ENCODE measurements at places on chromosomes 13 and 19.

- H3K27me3 ChIP-seq: no peaks in the 10 kb centered on the region
- DNase-seq: peak; percentile 96
- peaks cover 6% of the 10 kb centered on the region for H3K36me3 ChIP-seq
- peak overlapping the region; percentile 86 for H3K4me3 ChIP-seq
- H3K4me1 ChIP-seq: peaks cover 24% of the 10 kb centered on the region
These were observed 436 bp upstream of the BBC3 start for GRCh38 chr19:47231215-47232054.

GRCh38 chr13:31191748-31192147 lies 8.0 kb upstream of the B3GLCT start:
- DNase-seq: no peak
- H3K4me3 ChIP-seq: no peak overlapping the region
- H3K4me1 ChIP-seq: peaks cover 11% of the 10 kb centered on the region
- H3K27ac ChIP-seq: no peak overlapping the region
- no peaks in the 10 kb centered on the region for H3K36me3 ChIP-seq

DNA sequence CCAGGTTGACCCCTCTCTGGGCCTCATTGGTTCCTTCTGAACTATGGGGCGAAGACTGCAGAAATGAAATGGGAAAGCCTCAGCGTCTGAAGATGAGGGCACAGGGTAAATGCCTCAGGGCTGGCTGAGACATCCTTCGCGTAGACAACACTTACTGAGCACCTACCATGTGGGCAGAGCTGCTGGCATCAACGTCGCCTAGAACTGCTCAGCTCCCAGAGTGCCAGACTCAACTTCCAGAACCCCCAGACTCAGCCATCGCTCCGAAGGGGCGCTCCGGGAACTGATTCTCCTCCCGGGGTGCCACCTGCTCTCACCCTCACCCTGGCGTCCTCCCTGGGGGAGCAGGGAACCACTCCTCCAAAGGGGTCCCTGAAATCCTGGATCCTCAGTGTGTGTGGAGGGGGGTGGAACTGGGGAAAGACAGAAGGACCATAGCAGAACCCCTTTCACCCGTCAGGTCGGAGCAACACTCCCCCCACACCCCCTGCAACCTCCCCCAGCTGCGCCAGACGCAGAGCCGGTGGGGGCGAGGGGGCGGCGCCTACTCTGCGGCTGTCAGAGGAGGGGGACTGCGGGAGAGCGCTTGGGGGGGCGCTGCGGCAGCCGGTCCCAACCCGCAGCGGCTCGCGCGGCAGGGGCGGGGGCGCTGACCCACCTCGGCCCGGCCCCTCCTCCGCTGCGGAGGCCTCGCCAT lies 8.2 kb upstream of the NFIC start:
- peak; percentile 19 for DNase-seq
- H3K4me1 ChIP-seq: peaks cover 25% of the 10 kb centered on the region
- H3K36me3 ChIP-seq: no peaks in the 10 kb centered on the region
- H3K4me3 ChIP-seq: peak overlapping the region; percentile 64
- peaks cover 6% of the 10 kb centered on the region for H3K27me3 ChIP-seq

- DNase-seq: no peak
- no peaks in the 10 kb centered on the region for H3K27me3 ChIP-seq
- no peaks in the 10 kb centered on the region for H3K36me3 ChIP-seq
- no peak overlapping the region for H3K27ac ChIP-seq
- H3K4me3 ChIP-seq: no peak overlapping the region
- no peaks in the 10 kb centered on the region for H3K4me1 ChIP-seq
These were observed 8.8 kb upstream of the CDC34 start for GRCh38 chr19:522726-523125.

- no peaks in the 10 kb centered on the region for H3K27me3 ChIP-seq
- no peak overlapping the region for H3K4me3 ChIP-seq
- DNase-seq: no peak
These were observed 28.5 kb downstream of the CRYL1 start for GRCh38 chr13:20497006-20497775.

GRCh38 chr19:4456843-4457653 lies 546 bp downstream of the UBXN6 start:
- peak; percentile 50 for DNase-seq
- H3K36me3 ChIP-seq: peaks cover 1% of the 10 kb centered on the region
- peak overlapping the region; percentile 81 for H3K27ac ChIP-seq
- H3K27me3 ChIP-seq: no peaks in the 10 kb centered on the region
- H3K4me1 ChIP-seq: peaks cover 12% of the 10 kb centered on the region

DNA sequence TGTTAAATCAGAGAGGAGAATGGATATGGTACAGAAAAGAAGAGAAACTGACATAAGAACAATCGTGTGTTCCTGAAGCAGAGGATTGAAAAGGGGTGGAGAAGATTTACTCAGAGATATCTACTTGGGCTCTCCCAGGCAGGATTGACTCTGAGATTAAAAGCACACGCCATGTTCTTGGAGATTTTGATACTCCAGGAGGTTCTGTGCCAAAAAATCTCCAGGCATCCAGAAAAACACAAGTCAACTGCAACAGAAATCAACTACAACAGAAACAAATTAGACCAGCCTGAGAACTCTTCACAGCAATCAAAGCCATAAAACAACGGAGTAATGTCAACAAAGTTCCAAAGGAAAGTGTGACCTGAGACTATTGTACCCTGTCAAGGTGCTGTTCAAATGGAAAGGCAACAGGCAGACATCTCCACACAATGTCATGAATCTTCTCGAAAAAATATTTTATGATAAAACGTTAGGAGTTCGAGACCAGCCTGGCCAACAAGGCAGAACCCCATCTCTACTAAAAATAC lies 104.2 kb downstream of the UBL3 start:
- H3K4me1 ChIP-seq: no peaks in the 10 kb centered on the region
- no peak overlapping the region for H3K27ac ChIP-seq
- peaks cover 15% of the 10 kb centered on the region for H3K27me3 ChIP-seq
- H3K4me3 ChIP-seq: no peak overlapping the region
- no peaks in the 10 kb centered on the region for H3K36me3 ChIP-seq

GRCh38 chr13:33526718-33527117 lies 241.2 kb upstream of the STARD13 start:
- no peak for DNase-seq
- H3K27ac ChIP-seq: no peak overlapping the region
- H3K4me1 ChIP-seq: peaks cover 11% of the 10 kb centered on the region
- H3K36me3 ChIP-seq: peaks cover 4% of the 10 kb centered on the region

DNA sequence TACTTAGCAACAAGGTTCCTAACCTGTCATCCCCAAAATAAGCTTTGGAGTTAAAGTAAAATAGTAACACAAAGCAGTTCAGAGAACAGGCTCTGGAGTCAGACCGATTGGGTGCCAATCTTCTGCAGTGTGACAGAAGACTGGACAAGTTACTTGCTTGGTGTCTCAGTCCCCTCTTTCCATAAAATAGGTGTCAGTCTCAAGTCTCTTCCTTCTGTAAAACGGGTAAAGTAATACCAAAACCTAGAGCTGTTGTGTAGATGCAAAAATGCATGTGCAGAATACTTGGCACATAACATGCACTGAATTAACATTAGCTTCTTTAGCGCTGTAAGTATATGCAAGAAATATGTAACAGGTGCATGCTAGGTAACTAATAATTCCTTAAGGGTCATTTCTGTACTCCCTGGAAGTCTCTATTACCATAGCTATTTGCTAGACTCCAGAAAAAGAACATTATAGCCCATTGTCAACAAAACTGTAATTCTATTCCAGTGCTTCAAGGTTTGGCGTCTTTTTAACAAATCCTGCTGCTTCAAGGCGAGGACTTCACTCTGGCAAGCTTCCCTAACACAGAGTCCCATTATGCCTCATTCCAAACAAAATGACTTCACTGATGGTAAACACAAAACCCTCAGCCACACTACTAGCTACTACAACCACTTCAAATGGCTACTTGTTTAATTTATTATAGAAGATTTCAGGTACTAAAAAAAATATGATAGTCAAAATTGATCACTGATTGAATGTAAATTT lies 32.8 kb downstream of the ELF1 start:
- no peaks in the 10 kb centered on the region for H3K27me3 ChIP-seq
- peak overlapping the region; percentile 99 for H3K27ac ChIP-seq
- H3K4me3 ChIP-seq: peak overlapping the region; percentile 95
- H3K4me1 ChIP-seq: peaks cover 59% of the 10 kb centered on the region
- DNase-seq: no peak
- H3K36me3 ChIP-seq: peaks cover 2% of the 10 kb centered on the region

GRCh38 chr19:49447485-49448431 lies 3.9 kb downstream of the PIH1D1 start:
- H3K27me3 ChIP-seq: peaks cover under 1% of the 10 kb centered on the region
- H3K36me3 ChIP-seq: peaks cover 10% of the 10 kb centered on the region
- H3K4me1 ChIP-seq: peaks cover 46% of the 10 kb centered on the region
- no peak overlapping the region for H3K27ac ChIP-seq

- no peak overlapping the region for H3K27ac ChIP-seq
- no peak for DNase-seq
- H3K4me1 ChIP-seq: no peaks in the 10 kb centered on the region
- H3K4me3 ChIP-seq: no peak overlapping the region
- no peaks in the 10 kb centered on the region for H3K36me3 ChIP-seq
These were observed 425.6 kb downstream of the TSHZ3 start for GRCh38 chr19:30923621-30924020.

- no peak overlapping the region for H3K4me3 ChIP-seq
- H3K36me3 ChIP-seq: no peaks in the 10 kb centered on the region
- no peak for DNase-seq
- no peaks in the 10 kb centered on the region for H3K27me3 ChIP-seq
- H3K4me1 ChIP-seq: peaks cover 24% of the 10 kb centered on the region
These were observed 4.9 kb downstream of the ZAR1L start for GRCh38 chr13:32310134-32310706.

GRCh38 chr13:21336609-21337349 lies 122.3 kb downstream of the ZDHHC20 start:
- no peaks in the 10 kb centered on the region for H3K36me3 ChIP-seq
- no peak overlapping the region for H3K4me3 ChIP-seq
- no peak for DNase-seq
- no peaks in the 10 kb centered on the region for H3K4me1 ChIP-seq

- H3K4me3 ChIP-seq: no peak overlapping the region
- DNase-seq: no peak
- H3K36me3 ChIP-seq: no peaks in the 10 kb centered on the region
- peaks cover 60% of the 10 kb centered on the region for H3K4me1 ChIP-seq
- H3K27ac ChIP-seq: no peak overlapping the region
These were observed 343.2 kb downstream of the KCNRG start for GRCh38 chr13:50358231-50359040.

DNA sequence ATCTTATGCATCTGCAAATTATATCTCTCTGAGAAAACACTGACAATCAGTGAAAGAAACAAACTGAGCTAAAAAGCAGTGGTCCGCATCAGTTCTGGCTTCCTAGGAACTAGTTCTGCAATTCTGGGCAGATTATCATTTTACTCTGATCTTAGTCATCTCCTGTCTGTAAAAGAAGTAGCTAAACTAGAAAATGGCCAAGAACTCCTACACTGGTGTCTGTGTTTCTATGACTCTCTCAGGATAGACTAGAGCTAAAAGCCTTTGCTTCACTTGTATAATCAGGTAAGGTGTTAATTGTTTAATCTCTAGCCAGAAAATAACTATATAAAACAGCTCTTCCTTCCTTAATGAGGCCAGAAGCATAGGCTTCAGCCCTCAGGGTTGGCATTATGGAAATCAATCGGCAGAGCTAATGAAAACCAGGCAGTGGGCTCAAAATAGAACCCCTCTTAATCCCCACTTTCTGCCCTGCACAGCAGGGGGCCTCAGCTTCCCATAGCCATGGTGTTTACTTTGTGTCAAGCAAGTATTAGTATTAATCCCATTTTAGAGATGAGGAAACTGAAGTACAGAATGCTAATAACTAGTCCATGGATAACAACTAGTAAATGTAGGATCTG lies 459.2 kb downstream of the FGF14 start:
- no peak overlapping the region for H3K27ac ChIP-seq
- H3K4me3 ChIP-seq: no peak overlapping the region
- H3K27me3 ChIP-seq: no peaks in the 10 kb centered on the region
- no peak for DNase-seq

- no peak overlapping the region for H3K27ac ChIP-seq
- H3K27me3 ChIP-seq: no peaks in the 10 kb centered on the region
- no peak for DNase-seq
These were observed 35.3 kb upstream of the SLC10A2 start for GRCh38 chr13:103101500-103101899.

DNA sequence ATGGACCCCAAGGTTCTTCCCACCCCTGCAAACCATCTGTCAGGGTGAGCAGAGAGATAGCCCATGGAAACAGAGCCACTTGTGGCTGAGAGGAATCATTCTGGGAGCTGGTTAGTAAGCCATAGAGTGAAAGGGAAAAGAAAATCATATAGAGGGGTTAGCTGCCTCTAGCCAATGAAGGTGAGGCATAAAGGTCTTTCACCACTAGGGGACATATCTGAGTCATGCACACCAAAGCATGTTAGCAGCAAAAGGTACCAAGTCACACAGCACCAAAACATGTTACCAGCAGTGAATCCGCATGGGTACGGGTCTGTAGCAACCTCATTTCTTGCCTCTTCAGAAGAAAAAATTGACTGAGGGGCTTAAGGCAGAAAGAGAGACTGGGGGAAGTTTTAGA lies 76.7 kb upstream of the ZNF43 start:
- H3K4me1 ChIP-seq: peaks cover 6% of the 10 kb centered on the region
- no peak overlapping the region for H3K4me3 ChIP-seq
- H3K27ac ChIP-seq: no peak overlapping the region
- no peaks in the 10 kb centered on the region for H3K27me3 ChIP-seq
- H3K36me3 ChIP-seq: peaks cover 4% of the 10 kb centered on the region

GRCh38 chr13:48583859-48584311 lies 51.0 kb upstream of the RCBTB2 start:
- no peak overlapping the region for H3K27ac ChIP-seq
- peaks cover 20% of the 10 kb centered on the region for H3K4me1 ChIP-seq
- no peak overlapping the region for H3K4me3 ChIP-seq

- no peak for DNase-seq
- peaks cover 14% of the 10 kb centered on the region for H3K4me1 ChIP-seq
- H3K4me3 ChIP-seq: no peak overlapping the region
- H3K36me3 ChIP-seq: no peaks in the 10 kb centered on the region
These were observed 94.6 kb downstream of the ING1 start for GRCh38 chr13:110808138-110808537.

- peak; percentile 50 for DNase-seq
- H3K36me3 ChIP-seq: peaks cover 11% of the 10 kb centered on the region
- no peaks in the 10 kb centered on the region for H3K27me3 ChIP-seq
- peak overlapping the region; percentile 85 for H3K4me3 ChIP-seq
- peak overlapping the region; percentile 81 for H3K27ac ChIP-seq
These were observed 933 bp downstream of the TFPT start for GRCh38 chr19:54114340-54115108.

- H3K27ac ChIP-seq: no peak overlapping the region
- peaks cover under 1% of the 10 kb centered on the region for H3K27me3 ChIP-seq
- H3K4me3 ChIP-seq: no peak overlapping the region
- H3K4me1 ChIP-seq: no peaks in the 10 kb centered on the region
- no peak for DNase-seq
These were observed 68.6 kb downstream of the CELF5 start for GRCh38 chr19:3292958-3293529.

DNA sequence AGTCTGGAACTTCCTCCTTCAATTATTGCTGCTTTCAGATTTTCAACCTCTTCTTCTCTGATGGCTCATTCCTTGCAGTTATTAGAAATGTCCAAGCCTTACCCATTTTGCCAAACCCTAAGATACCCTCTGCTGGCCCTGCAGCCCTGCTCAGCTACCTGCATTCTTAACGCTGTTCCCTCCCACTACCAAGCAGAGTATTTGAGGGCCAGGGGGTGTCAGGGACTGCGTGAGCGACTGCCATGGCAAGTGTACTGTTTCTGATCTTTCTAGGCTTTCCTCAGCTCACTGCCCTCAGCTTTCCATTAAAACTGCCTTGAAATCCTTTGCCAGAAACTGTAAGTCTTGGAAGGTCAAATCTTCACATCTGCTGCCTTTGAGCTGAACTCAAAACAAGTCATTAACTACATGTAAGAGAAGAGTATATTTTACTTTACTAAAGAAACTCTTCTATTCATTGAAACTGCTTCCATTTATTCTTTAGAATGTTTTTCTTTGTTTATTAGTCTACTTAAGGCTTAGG lies 41.0 kb downstream of the HS6ST3 start:
- no peak for DNase-seq
- H3K27me3 ChIP-seq: no peaks in the 10 kb centered on the region
- H3K36me3 ChIP-seq: no peaks in the 10 kb centered on the region

All from activated T-cell treated with anti-CD3 and anti-CD28 coated beads, Interleukin-2, amount 50 U/mL, for 72 hours (primary cell).